ENCODE measurements at places on chromosomes 12 and 14.

- DNase-seq: no peak
Observed at GRCh38 chr14:101217616-101218371, 314.3 kb upstream of the RTL1 start.

- no peak for DNase-seq
Observed at GRCh38 chr14:93039649-93040315, 75.9 kb downstream of the ITPK1 start.

- DNase-seq: no peak
Observed at GRCh38 chr14:54428527-54428926, 12.6 kb downstream of the CNIH1 start.

DNA sequence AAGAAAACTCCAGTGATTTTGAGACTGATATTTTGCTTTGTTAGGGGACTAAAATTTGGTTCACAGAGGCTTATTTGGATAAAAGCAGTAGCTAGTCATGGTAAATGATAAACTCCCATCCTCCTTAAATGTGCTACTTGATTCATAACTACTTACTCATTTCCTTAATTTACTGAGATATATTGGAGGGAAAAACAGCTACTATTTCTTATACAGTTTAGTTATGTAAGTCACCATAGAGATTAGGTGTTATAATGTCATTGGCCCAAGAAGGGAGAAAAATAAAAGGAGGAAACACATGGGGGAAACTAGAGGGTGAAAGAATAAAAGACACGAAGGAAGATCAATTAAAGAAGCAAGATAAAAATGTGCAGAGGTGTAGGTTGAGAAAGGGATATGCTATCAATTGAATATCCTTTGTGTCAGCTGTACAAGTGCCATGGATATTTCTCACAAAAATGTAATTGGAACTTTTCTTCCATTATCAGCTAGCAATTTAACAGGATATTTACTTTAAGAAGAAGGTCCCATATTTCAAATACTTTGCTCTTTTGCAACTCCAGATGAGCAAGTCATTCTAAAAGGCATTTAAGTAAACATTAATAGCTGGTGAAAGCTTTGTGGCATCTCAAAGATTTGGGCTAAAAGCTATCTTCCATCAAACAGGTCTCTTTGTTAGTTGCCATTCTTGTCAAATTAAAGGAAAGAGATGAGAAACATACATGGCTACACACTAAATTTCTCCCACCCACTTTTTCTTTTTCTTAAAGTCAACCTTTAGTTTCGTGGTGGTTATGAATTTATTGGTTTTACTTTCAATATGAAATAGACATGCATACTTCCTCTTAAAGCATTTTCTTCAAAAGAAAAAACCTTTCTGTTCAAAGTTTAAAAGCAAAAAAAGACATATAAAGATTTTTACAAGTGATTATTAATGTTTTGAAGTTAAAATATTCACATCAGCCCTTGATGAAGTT, 439.5 kb downstream of the CCER1 start:
- no peak for DNase-seq

DNA sequence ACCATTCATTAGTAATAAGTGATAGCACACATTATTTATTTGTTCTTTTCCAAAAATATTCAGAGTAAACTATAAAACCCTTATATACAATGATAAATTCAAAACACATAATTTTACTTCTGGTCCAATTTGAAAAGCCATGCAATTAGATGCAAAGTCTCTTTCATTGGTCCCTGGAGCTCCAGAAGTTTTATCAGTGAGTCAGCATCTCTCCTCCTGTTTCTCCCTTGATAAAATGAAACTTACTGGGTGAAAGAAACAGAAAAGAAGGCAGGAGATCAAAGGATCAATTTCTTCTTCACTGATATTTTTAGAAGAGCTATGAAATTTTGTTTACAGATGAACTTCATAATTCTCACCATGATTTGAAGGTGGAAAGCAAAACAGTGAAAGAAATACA, 47.5 kb downstream of the IFNG start:
- DNase-seq: no peak

GRCh38 chr14:96920023-96920422, 122.8 kb downstream of the VRK1 start:
- DNase-seq: no peak

DNA sequence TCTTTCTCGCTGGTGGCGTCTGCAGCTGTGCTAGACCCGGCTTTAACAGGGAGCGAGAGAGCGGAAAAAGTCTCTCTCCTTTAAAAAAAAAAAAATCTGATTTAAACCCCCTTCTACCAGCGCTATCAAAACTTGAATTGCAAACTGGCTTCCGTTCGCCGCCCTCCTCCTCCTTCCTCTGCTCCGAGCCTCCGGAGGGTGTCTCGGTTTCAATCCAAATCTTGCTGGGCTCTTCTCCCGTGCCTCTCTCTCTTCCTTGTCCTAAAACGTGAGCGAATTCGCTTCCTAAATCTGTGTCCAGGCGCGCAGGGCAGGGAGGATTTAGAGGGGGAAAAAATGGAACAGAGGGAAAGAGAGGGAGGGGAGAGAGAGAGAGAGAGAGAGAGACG, 272 bp downstream of the TBX3 start:
- DNase-seq: no peak

All from urinary bladder (tissue), 4 donors.